Fibroblast of skin of right quadriceps (primary cell): ENCODE measurements at places on chromosomes 11 and 22.
A peak's percentile ranks its signal among the peaks of the same experiment; 100 is the strongest.

DNA sequence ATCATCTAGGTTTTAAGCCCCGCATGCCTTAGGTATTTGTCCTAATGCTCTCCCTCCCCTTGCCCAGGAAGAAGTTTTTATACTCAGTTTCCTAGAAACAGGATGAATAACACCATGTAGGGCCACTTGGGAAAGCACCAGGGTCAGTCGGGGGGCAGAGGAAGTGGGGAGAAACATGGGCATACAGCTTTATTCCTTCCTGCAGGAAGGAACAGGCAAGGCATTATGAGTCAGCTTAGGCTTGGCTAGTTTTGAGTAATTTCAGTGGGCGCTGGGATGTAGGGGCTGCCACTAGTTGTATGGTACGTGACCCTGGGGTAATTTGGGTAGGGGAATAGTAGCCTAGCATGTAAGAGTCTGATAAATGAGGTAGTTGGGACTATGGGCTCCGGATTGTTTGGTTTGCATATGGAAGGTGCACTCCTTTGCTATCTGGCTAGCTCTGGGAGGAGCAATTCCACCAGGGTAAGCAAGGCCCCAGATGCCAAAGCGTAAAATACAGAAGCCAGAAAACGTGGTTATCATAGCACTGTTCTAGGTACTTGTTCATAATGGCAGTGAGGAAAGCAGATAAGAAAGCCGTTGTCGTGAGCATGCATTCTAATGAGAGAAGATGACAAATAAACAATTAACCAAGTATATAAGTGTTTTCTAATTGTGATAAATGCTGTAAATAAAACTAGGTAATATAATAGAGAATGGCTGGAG lies 24.8 kb downstream of the ACER3 start:
- DNase-seq = peak; percentile 44

DNA sequence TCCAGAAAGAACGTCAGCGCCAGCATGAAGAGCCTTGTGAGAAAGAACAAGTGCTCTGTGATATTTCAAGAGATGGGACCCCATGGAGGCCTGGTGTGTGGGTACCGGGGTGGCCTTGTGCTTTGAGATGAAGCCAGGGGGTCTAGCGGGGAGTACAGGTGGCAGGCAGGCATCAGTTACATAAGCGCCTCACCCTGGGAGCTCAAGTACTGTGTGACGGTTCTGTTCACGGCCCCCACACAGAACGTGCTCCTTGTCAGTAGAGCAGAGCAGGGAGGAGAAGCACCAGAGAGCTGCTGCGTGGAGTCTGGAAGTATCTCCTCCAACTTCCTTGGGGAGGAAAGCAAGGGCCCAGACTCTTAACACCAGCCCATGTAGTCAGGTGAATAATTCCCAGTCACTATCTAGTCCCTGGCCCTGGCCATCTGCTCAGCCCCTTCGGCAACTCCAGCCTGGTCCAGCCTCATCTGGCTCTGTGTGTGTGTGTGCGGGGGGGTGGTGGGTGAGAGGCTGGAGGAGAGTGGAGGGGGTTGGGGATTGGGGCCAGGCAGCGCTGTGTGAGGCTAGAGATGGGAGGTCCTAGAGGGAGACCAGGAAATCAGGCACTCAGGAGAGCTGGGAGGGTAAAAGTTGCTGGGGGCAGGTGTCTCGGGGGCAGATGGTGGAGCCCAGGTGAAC lies 32.4 kb downstream of the MCM5 start:
- DNase-seq = no peak

DNA sequence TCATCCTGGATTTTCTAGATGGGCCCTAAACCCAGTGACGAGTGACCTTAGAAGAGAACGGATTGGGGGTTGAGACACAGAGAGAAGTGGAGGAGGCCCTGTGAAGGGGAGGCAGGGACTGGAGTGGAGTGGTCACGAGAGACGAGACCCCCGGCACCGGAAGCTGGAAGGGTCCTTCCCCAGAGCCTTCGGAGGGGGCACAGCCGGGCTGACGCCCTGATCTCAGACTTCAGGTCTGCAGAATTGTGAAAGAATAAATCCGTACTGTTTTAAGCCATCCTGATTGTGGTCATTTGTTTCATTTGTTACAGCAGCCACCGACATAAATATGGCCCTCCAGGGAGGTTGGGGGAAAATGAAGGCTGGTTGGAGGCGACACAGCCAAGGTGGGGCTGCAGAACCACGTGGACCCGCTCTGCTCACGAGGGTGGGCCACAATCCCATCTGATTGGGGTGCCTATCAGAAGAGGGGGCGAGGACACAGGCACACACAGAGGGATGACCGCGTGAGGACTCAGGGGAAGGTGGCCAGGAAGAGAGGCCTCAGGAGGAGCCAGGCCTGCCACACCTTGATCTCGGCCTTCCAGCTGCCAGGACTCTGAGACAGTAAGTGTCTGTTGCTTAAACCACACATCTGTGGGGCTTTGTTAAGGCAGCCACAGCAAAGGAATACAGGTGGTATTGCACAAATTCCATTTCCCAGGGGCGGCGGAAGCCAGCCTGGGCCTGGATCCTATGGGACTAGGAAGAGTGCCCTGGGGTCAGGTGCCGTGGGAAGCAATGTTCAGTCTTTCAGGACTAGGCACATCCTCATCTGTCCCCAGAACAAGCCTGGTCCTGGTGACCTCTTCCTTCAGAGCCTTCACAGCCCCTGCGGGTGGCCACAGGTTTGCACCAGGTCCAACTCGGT lies 73.3 kb upstream of the SHANK2 start:
- DNase-seq = no peak

DNA sequence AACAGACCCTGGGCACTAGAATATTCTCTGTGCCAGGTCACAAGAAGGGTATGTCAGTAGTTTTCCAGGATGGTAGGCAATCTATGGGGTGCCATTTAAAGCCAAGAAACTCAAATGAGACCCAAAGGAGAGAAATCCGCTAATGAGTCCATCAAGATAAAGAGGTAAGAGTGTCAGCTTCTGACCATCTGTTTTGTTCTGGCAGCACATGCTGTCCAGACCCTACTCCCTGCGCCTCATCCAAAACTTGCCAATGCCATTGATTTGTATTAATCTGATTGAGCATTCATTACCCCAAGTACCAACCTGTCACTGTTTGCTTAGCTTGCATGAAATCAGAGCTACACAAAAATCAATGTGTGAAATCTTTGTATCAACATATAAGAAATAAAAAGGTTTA lies 229.0 kb downstream of the BLID start:
- no peak for DNase-seq

DNA sequence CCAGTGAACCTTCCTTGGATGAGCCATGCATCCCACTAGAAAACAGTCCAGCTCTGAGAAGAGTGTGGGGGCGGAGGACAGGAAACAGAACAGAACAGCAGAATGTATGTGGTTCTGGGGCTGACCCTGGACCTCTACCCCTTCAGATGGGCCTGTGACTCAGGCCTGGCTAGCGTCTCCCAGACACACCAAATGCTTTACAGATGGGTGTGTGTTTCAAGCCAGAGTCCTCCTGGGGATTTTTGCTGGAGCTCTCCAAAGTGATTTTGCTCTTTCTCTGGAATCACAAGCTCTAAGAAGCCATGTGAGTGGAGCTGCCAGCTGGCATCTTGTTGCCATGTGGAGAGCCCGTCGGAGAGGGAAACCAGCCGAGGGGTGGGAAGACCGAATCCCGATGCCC lies 13.2 kb upstream of the C1QTNF4 start:
- DNase-seq = peak; percentile 87

- peak; percentile 15 for DNase-seq
Measured at GRCh38 chr11:111977146-111978027, 40.2 kb downstream of the DIXDC1 start.

- DNase-seq = no peak
Measured at GRCh38 chr22:50715776-50716175, 22.2 kb upstream of the ACR start.

DNA sequence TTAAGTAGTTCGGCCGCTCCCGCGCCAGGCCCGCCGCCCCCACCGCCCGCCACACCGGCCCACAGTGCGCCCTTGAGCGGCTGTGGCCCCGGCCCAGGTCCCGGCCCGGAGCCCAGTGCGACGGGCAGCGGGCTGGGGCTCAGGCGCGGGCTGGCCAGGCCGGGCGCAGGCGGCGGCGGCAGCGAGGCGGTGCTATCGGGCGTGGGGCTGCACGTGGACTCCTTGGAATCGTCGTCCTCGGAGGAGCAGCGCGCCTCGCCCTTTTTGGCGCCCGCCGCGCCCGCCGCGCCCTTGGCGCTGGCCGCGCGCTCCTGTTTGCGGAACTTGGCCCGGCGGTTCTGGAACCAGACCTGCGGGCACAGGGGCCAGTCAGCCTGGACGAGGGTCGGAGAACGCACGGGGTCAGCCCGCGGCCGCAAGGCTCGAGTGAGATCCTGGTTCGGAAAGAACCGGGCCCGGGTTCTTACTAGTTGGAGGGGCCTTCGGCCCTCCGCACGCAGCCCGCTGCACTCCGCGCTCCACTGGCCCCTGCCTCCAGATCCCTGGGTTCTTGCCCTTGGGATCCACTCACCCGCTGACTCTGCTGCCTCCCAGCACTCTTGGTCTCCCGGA lies 4.0 kb downstream of the PHOX2A start:
- no peak for DNase-seq

- DNase-seq = no peak
Measured at GRCh38 chr11:64745189-64745520, 1.2 kb upstream of the RASGRP2 start.

DNA sequence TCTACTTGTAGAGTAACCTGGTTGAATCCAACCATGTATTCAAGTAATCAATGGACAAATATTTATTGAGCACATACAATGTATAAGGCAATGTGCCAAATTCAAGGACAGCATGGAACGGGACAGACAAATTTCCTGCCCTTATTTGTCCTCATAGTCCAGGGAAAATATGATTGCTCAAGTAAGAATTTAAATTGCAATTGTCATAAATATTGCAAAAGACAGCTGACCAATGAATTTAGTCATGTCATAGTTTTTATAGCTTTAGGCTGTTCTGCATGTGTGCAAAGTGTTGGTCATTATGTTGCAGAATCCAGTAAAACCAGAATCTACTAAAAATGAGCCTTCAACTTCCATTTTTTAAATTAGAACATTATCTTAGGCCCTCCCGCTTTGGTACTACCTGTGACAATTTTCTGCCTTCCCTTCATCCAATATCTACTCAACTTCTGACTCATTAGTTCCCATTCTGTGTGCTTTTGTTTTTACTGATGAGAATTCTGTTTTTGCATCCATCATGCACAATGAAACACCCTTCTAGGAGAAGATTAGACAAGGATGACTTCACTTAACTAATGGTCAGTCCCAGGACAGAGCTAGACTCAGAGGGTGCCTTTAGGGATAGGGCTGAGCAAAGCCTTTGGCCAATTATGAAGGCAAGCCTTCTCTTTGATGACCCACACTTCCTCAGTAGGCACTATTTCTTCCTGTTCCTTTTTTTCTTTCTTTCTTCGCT lies 45.8 kb upstream of the FIBIN start:
- no peak for DNase-seq

GRCh38 chr22:45677063-45677462 lies 5.4 kb downstream of the ATXN10 start:
- DNase-seq = no peak

GRCh38 chr22:26264162-26264561 lies 94.9 kb downstream of the SEZ6L start:
- no peak for DNase-seq

DNA sequence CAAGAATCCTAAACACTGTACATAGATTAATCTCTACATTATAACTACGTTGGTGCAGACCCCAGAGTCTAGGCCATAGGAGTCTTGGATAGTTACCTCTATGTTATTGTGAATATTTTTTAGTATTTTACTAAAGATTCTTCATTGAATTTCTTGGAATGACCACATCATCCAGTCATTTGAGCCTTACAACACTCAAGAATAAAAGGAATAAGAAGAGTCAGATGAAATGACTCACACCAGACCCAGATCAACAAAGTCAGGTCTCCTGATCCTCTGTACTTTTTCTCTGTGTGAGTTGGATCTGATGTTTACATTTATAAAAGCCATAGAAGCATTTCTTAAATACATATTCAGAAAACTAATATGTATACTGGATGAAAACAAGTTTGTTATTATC lies 179.2 kb upstream of the ARHGAP20 start:
- peak; percentile 48 for DNase-seq

GRCh38 chr11:64544616-64545296 lies 46.3 kb upstream of the SLC22A12 start:
- DNase-seq = no peak

DNA sequence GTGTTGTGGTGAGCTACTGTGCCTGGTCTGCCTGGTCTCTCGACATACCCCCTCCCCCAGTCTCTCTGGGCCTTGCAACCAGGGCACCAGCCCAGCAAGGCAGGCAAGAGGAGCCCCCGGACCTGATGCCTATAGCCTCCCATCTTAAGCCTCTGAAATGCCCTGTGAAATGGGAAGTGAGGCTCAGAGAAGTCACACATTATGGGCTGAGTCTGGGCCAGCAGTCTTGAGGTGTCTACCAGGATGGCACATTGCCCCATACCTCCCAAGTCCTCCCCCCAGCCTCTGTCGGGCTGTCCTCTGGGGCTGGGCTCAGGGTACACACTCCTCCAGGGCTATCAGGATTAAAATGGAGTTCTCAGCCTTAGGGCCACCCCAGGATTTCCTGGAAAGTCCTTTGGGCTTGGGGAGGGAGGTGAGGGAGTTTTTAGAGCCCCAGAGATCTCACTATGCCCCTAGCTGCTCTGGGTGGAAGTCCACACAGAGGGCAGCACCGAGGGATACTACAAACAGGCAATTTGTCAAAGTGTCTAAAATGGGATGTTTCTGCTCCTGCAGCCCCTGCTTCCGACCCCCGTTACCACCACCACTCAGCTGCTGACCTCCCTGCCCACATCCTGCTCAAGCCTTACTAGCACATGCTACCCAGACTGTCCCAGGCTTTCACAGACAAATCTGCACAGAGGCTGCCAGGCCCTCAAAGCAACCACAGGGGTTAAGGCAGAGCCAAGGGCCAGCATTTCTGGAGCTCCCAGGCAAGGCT lies 3.1 kb upstream of the SH3BP1 start:
- no peak for DNase-seq

DNA sequence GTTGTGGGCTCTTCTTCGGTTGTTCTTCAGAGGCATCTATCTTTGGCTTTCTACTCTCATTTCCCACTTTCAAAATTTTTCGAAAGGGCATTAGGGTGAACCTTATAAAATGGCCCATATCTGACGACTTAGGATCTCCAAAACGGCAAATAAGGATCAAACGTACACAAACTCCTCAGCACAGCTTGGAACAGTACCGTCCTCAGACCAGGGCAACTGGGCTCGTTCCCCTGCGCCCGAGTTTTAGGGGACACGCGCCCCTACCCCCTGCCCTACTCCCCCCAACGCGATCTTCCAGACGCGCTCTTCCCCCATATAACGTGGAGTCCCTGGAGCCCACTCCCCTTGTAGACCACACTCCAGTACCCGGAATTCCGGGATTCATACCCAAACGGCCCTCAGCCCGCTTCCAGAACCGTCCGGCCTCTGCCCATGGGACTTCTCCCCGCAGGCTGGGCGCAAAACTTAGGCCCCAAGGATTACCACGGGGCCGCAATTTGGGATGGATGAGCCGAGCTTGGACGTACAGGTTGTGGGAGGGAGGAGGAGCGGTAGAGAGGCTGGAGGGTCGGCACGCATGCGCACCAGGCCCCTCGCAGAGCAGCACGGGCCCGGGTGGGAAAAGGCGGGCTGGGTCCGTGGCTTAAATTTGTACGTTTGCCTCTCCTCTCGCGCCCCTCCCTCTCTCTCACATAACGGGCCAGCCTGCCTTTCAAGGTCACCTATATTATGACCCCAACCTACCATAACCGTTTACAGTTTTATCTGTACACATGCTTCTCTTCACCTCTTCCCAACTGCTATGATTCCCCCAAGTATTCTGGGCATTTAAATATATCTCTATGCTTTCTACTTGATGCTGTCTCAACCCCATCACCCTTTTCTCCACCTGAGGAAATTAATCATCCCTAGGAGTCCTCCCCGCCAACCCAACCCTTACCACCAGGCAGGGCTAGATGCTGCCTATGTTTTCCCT lies 3.4 kb downstream of the CCDC89 start:
- peak; percentile 56 for DNase-seq
